ENCODE measurements at places on chromosomes 3 and 15.

DNA sequence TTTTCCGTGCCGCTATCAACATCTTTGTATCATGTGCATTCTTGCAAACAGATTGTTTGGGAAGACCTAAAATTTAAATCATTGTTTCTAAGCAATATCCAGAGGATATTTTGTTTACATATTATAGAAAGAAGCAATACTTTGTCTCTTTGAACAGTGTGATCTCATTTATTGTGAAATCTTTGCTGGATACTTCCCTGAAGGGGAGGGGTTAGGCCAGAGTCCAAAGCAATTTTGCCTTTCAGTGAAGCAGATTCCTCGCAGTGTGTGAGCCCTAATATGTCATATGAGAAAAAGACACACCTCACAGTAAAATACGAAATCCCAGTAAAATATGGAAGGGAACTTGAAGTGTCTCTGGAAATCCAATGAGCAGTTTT is 158.7 kb upstream of the SLCO3A1 start:
- DNase-seq = no peak

GRCh38 chr15:90697175-90697574 is 20.0 kb upstream of the BLM start:
- DNase-seq = no peak

GRCh38 chr3:72784226-72784625 is 64.0 kb downstream of the SHQ1 start:
- DNase-seq = no peak

- DNase-seq = no peak
Observed at GRCh38 chr3:6467186-6467585, 393.7 kb upstream of the GRM7 start.

DNA sequence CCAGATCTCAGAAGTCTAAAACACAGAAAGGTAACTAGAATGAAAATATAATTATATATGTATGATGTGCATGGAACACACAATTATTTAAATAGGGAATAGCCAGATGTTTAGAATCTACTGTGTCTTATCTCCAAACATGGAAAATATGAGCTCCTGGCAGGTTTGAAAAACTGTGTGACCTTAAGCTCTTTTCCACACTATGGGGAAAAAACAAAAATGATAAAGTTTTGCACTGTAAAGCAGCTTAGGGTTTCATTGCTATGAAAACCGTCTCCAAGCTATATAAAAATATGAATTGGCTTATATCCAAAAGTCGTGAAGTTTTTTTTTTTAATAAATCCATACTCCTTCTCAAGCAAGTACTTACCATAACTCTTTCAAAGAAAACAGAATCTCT is 159.8 kb downstream of the ERC2 start:
- DNase-seq = no peak

GRCh38 chr3:11185564-11186317 is 31.4 kb downstream of the HRH1 start:
- DNase-seq = no peak

GRCh38 chr3:31462050-31462569 is 70.6 kb upstream of the STT3B start:
- peak; percentile 9 for DNase-seq

GRCh38 chr15:39461536-39462130 is 119.2 kb upstream of the THBS1 start:
- no peak for DNase-seq

- no peak for DNase-seq
Observed at GRCh38 chr3:51696954-51697353, 9.9 kb upstream of the GRM2 start.

DNA sequence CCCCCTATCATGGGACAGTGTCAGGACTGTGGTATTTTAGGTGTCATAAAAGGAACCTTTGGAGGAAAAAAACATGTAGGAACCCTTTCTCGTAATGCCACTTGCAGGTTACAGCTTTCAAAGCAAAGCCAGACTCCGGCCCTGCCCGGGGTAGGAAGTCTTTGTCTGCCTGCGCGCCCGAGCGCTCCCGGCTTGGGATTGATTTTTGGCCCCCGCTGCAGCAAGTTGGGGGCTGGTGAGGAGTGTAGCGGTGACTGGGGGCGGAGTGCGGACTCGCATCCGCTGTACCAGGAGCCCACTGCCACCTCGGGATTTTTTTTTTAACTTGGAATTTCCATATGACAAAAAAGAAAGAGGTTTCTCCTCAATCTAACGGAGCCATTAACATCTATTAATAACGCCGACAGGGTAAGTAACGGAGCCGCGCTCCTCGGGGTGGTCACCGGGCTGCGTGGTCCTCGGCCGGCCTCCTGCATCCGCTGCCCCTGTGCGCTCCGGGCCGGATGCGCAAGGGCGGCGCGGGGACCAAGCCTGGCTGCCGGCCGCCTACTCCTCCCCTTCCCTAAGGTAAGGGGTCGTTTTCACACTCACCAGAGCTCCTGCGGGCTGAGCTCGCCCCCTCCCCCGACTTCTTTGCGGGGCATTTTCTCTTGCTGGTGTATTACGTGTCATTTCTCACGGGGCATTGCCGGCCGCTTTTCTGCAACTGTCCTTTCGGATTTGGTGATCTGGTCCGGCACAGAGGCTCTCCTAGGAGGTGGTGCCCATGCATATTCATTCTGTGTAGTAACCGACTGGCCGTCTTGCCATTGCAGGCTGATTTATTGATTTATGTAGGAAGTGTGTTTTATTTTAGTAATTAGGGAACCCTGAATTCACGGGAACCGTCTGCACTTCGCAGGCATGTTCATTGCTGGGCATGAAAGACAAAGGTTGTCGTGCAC is 219.8 kb upstream of the TOPAZ1 start:
- DNase-seq = no peak

- DNase-seq = no peak
Observed at GRCh38 chr15:42035435-42035761, 14.6 kb upstream of the PLA2G4E start.

DNA sequence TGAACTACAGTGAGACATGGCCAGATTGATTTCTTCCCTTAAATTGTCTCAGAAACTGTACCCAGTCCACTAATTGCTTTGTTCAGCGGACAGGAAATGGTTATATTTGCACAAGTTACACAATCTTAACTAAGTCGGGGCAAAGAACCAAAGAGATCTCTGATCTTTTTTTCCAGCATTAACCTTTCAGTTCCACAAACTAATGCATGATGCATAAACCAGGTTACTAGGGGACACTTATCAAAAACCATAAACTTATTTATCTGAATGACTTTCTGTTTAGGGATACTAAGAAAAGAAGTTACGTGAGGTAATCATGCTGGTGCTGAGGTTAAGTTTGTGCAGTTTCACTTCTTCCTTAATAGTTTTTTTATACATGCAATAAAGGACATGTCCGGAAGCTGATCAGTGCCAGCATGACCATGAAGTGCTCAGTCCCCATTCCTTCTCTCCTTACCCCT is 22.4 kb downstream of the FNDC3B start:
- DNase-seq = no peak

DNA sequence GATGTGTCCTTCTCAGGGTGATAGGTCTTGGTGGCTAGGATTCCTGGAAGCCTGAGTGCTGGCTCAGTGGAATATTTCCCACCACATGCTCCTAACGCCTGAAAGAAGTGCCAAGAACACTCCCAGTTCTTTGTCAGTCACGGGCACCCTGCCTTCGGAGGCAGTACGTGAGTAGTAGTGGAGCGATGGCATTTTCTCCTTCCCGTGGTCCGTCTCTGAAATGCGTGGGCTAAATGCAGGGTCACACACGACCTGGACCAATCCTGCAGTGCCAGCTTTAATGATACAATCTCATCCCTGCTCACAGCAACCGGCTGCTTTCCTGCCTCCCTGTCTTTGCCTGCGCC is 14.5 kb downstream of the H1-8 start:
- no peak for DNase-seq

DNA sequence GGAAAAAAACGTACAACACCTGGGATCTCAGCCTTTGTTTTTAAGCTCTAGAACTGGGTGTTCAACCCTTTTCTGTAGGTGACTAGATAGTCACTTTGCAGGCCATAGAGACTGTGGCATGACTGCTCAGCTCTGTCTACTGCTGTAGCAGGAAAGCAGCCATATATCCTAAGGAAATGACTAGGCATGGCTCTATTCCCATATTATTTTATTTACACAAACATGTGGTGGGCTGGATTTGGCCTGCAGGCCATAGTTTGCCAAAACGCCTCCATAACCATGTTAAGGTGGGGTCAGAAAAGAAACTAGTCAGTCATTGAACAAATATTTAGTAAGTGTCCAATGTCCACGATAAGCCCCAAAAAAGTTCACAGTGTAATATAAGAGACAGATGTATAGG is 452.5 kb downstream of the MCTP2 start:
- no peak for DNase-seq

GRCh38 chr3:77242371-77242770 is 202.5 kb downstream of the ROBO2 start:
- DNase-seq = no peak

DNA sequence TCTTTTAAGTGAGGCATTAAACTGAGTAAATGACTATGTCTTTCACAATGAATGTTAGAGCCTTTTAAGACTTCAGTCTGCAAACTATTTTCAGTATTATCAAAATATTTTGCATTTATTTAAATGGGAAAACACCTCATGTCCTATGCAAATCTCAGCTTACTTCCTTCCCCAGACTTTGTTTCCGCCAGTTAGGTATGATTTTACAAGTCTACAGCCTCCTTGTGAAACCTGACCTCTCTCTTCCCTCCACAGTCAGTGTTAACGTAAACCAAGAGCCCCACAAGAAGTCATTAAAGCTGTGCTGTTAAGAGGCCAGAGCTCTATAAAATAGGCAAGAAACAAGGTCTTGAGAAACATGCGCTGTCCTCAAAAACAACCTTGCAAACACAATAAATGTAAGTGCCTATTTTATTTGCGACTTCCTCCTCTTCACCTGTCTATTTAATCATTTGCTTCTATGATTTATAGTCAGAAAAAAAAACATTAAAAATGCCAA is 48.3 kb downstream of the PRTG start:
- no peak for DNase-seq

DNA sequence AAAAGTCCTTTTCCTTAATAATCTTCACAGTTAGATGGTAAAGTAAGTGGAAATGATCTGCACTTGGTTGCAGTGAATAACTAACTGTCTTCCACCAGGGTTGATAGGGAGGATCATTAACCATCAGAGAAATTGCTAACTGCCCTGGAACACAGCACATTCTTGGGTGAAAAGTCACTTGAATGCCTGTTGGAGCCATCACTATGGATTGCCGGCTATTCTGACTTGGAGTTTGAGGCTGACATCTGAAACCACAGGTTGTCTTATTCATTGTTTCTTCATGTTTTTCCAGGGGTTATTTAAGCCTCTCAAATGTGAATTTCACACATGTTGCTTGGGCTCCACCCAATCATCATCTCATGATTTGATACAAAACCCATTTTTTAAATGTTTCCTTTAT is 901.4 kb downstream of the MCTP2 start:
- DNase-seq = no peak
